Activated naive CD8-positive, alpha-beta T cell treated with anti-CD3 and anti-CD28 coated beads, Interleukin-2, amount 50 U/mL, for 16 hours (primary cell): ENCODE measurements at places on chromosomes 1 and 21.

- DNase-seq, result no peak
These were observed 15.4 kb upstream of the TSPAN1 start for GRCh38 chr1:46159516-46159915.

DNA sequence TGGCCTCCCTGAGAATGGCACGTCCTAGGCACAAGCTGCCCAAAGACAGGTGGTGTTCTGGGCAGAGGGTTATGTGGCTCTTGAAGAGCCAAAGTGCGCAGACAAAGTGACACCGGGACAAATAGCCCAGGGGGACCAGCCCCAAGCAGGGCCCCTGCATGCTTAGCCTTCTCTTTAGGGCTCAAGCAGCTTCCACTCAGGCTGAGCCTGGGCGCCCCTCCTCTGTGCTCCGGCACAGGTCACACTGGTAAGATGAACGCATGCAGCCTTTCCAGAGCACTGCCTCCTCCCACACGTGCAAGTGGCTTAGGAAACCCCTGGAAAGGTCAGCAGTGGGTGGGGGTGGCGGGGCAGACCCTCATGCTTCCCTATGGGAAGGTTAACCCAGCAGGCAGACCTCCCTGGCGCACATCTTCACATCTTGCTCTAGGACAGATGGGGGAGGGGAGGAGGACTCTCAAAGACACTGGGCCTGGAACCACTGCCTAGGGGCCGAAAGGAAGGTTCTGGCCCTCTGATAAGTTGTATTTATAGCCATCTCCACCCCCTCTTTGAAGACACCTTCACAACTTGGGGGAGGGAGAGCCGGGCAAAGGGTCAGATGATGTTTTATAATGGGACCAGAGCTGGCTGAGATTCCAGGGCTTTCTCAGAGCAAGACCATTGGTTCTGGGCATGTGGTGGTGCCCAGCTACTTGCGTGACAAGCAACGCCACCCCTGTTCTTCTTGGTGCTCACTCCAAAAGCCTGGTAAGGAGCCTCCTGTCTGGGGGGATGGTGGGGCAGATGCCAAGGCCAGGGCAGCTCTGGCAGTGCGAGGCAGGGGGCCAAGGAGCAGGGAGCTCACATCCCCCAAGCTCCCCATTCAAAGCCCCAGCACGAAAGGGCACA lies 5.5 kb downstream of the KLHL21 start:
- no peak for DNase-seq

DNA sequence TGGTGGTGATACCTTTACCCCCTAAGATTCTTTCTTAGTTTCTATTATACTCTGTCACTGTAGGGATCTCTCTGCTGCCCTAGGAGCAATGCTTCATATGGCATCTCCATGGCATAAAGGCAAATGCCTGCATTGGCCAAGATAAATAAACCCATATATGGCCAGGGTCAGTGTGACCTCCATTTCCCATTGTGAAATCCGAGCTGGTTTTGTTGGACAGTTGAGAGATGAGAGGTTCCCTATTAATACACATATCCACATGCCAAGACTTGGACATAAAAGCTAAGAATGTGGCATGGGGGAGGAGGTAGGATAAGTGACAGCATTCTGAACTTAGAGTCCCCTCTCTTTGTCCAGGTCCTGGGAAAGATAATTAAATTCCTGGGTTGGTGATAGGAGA lies 1.4 kb downstream of the TPM3 start:
- DNase-seq, result no peak

GRCh38 chr1:81695741-81696140 lies 105.0 kb upstream of the ADGRL2 start:
- no peak for DNase-seq

DNA sequence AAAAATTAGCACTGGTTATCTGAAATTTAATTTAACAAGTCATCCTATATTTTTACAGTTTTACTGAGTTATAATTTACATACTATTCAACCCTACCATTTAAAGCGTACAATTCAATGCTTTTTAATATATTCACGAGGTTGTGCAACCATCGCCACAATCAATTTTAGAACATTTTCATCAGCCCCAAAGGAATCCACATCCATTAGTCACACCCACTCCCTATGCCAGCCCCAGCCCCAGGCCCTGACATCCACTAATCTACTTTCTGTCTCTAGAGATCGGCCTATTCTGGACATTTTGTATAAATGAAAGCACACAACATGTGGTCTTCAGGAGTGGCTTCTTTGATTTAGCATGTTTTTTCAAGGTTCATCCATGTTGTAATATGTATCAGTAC lies 134.7 kb downstream of the PSMG1 start:
- DNase-seq, result no peak

- DNase-seq, result no peak
These were observed 58.4 kb upstream of the CXADR start for GRCh38 chr21:17454315-17455027.

GRCh38 chr1:46747683-46748288 lies 28.9 kb upstream of the EFCAB14 start:
- no peak for DNase-seq

- DNase-seq, result no peak
These were observed 40.6 kb downstream of the SELL start for GRCh38 chr1:169670836-169671235.

DNA sequence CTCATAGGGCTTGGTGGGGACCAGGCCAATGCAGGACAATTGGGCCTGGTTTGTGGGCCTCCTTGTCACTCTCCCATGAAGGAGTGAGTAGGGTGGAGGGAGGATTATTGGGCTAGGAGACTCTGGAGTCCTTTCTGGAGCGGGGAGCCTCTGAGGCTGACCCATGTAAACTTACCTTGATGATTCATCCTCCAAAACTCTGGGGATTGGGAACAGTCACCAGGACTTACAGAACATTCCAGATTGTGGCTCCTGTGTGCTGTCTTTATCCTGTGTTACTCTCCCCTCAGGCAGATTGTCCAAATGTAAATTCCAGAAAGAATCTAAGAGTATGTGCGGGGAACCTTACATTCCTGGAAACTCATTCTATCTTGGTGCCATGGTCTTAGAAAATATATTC lies 197.6 kb downstream of the CAMTA1 start:
- DNase-seq, result no peak

DNA sequence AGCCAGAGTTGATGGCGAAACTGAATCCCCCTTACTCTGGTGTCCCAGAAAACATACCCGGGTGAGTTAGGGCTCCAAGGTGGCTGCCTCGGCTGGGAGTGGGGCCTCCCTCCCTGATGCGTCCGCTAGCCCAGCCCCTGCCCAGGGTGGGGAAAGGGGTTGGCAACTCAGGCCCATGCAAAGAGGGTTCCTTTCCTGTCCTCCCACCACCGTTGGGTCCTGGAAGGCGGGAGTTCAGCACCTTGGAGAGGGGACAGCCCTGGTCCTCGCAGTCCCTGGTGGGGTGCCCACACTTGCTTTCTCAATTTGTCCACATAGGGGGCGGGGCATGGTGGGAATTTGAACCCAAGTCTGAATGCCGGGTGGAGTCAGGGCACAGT lies 6.1 kb downstream of the SRM start:
- no peak for DNase-seq

DNA sequence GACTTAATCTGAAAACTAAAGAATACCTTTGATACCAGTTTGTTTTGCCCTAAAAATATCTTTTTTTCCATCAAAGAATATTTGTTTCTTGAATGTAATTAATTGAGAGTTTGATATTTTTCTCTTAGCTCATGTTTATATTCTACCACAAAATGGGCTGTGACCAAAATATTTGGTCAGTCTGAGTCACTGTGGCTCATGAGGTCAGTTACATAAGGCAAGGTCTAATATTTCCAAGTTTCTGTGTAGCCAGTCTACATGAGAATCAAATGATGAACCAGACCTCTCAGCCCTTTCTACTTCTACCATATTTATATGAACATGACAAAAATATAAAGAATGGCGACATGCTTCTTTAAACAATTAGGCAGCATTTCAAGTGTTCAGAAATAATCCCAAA lies 83.0 kb upstream of the IVNS1ABP start:
- no peak for DNase-seq

DNA sequence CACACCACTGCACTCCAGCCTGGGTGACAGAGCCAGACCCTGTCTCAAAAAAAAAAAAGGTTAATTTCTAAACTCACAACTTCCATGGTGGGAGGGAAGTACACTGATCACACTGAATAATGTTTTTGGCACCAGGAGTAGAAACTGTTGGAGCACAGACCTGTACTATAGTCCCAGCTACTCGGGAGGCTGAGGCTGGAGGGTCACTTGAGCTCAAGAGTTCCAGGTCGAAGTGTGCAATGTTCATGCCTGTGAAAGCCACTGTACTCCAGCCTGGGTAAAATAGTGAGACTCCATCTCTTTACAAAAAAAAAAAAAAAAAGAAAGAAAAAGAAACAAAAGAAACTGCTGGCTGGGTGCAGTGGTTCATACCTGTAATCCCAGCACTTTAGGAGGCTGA lies 35.3 kb downstream of the TMEM50B start:
- no peak for DNase-seq

DNA sequence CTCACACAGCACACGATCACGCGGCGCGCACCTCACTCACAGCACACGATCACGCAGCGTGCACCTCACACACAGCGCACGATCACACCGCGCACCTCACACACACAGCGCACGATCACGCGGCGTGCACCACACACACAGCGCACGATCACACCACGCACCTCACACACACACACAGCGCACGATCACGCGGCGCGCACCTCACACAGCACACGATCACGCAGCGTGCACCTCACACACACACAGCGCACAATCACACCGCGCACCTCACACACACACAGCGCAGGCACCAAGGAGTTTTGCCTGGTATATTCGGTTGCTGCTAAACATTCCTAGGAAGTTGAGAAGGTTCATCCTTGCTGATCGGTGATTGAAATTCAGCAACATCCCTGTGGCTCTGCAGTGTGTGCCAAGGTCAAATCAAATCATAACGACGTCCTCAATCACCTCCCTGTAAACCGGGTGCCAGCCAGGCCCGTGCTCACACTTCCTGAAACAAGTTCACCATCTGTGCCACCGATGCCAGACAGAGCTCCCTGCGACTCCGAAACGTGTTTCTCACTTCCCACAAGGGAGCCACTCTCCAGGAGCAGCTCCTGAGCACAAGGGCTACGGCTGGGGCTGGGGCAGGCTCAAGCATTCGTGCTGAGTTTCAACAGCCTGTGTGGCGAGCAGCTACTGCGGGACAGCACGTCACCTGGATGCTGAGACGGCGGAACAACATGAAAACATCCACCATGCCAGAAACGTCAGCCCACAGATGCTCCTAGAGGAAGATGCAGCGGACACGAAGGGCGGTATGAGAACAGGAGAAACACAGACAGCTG lies 30.2 kb downstream of the WDR4 start:
- no peak for DNase-seq

DNA sequence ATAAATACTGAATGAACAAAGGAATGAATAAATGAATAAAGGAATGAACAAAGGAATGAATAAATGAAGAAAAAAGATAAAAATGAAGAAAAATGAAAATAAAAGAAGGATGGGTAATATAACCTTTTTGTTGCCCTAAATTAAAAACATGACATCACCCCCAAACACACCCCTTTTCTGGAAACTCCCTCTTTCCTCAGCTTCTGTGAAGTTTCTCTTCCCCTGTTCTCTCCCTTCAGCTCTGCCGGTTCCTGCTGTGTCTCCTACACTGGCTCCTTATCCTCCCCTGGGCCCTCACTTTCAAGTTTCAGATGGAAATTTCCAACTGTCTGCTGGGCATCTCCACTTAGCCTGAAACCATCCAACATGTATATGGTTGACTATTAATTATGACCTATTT lies 37.9 kb downstream of the RAB3B start:
- no peak for DNase-seq

DNA sequence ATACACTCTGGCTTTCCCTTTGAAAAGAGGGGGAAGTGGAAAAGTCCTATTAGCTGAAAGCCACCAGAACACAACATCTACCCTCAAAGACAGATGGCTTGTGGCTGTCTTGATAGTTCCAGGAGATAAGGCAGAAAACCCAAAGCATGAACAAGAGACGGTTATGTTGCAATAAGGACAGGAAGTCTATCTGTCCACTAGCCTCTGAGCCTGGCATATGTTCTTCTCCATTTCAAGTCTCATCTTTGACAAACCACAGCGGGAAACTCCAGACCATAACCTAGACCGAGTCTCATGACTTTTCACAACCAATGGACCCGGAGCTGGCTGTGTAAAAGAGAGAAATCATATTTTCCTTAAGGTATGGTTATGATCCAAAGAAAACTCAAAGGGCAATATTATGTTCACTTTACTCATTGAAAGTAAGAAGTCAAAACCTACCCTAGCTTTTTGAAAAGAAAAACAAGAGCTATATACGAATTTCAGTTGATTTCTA lies 33.8 kb downstream of the DUSP10 start:
- DNase-seq, result no peak

DNA sequence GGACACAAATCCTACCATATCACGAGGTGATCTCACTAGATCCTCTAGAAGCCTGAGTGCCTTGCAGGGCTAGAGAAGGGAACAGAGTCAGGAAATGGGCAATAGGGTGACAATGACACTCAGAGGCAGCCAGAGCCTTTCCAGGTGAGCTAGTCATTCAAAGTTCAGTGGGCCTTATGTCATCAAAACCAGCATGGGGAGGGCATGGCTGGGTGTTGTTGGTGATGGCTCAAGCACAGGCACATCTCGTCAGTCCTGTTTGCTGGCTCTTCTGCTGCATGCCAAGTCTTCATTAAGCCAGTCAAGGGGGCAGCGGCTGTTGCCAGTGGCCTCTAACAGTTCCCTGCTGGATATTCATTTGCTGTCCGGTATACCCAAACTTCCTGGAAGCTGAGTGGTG lies 99.6 kb upstream of the USP24 start:
- no peak for DNase-seq

DNA sequence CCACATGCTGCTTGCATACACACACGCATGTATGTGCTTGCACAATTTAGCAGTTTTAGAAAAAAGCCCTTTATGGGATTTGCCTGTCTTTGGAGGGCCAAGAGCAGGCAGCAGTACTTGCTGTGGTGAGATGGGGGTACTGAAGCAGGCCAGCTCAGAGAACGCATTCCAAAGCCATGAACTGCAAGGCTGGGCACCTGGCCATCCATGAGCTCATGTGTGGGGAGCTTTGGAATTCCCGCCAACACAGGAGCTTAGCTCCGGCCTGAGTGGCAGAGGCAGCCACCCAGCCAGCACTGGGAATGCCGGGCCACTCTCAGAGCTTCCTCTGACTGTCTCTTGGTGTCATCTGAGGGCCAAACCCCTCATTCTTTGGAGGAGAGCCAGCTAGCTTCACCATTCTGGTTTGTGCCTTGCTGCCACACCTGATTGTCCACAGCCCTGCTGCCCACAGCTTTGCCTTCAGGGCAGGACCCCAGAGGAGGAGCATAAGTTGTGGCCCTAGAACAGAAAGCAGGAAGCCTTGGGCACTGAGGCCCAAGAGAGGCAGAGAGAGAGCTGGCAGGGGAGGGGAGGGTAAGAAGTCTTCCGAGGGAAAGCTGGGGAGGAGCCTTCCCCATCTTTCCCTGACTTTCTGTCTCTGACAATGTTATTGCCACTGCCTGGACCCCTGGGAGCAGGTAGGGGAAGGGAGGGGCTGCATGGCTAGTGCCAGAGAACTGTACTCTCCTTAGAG lies 92.1 kb upstream of the POU3F1 start:
- no peak for DNase-seq
